ENCODE measurements at places on chromosomes 7 and 10.

DNA sequence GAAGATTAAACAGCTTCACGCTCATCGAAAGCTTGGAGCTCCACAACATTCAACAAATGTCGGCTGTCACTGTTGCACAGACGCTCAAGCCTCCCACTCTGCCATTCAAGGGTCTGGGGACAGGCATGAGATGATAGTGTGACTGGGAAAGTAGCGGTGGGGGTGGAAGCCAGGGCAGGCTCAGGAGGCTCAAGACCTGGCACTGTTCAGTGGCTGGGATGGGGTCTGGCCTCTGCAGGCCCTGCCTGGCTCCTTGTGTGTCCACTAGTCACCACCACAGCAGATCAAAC, 13.5 kb upstream of the GTPBP4 start:
- DNase-seq = no peak

GRCh38 chr7:3191548-3191947, 109.5 kb upstream of the SDK1 start:
- DNase-seq = no peak

GRCh38 chr7:140940898-140941297, 16.2 kb upstream of the BRAF start:
- no peak for DNase-seq

DNA sequence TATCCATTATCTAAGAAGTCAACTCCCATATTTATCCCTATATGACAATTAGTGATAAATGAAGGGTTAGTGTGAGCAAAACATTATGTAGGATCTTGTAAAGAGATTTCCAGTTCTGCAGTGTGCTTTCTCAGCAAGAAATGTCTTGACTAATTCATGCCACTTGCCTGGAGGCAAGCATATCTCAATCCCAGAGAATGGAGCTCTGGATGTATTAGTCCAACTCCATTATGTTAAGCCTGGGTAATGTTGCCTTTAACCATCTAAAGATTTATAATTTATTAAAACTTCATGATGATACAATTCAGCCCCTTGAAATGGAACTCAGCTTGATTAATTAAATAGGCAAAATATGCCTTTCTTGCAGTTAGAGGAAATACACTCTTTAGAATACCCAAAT, 1079.9 kb upstream of the LRRTM3 start:
- no peak for DNase-seq

- no peak for DNase-seq
These were observed 47.1 kb upstream of the DYNC1I1 start for GRCh38 chr7:95725205-95725604.

DNA sequence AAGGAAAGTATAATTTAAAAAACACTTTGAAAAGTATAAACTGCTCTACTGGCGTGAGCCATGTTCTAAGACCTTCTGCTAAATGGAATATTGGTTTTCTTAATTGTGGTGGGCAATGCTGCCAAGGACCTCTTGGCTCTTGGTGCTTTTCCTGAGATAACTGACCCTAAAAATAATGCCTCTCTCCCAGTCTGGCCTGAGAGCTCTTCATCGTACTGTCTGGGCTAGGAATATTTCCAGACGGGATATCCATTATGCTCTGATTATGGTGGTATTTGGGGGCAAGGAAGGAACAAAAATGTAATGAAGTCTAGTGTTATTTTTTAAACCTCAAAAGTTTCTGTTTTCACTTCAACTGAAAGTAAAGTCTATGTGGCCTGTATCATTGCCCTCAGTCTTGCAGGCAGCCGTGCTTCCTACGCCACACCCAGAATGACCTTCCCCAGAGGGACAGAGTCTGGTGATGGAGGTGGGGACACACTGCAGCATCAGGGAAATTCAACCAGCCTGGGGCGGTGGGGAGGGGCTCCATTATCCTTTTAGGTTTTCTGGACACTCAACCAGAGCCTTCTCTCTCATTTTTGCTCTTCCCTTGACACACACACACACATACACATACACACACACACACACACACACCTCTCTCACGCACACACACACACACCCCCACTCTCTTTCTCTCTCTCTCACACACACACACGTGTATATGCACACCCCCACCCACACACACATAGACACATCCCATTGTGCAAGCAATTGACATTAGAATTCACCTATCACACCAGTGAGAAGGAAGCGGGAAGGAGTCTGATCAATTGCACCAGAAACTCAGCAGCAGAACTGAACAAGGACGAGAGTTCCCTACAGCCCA, 99.6 kb downstream of the LRRC18 start:
- DNase-seq = no peak

Measured in stimulated activated CD4-positive, alpha-beta T cell treated with anti-CD3 and anti-CD28 coated beads, Interleukin-12 subunit alpha, Interleukin-12 subunit beta, amount 100 ng/mL, for 4 hours (primary cell).